Activated CD8-positive, alpha-beta memory T cell treated with anti-CD3 and anti-CD28 coated beads for 4 hours (primary cell): ENCODE measurements at places on chromosomes 7 and 10.

- no peak for DNase-seq
Observed at GRCh38 chr10:116882639-116883038, 33.3 kb downstream of the ENO4 start.

DNA sequence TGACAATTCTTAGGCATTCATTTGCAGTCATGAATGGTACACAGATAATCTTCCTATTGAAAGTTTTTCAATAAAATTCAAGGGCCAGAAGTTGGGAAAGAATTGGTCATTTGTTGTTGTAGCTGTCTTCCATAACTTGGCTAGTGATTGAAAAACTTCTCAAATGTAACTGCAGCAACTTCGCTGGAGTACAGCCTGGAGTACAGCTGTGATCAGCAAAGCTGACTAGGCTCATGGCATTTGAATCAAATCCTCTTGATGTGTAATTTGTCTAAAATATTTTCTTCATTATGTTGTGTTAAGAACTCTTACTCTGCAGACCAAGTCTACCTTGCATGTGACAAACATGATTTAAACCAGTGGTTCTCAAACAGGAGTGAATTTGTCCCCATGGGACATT, 226.5 kb upstream of the STEAP1 start:
- no peak for DNase-seq

DNA sequence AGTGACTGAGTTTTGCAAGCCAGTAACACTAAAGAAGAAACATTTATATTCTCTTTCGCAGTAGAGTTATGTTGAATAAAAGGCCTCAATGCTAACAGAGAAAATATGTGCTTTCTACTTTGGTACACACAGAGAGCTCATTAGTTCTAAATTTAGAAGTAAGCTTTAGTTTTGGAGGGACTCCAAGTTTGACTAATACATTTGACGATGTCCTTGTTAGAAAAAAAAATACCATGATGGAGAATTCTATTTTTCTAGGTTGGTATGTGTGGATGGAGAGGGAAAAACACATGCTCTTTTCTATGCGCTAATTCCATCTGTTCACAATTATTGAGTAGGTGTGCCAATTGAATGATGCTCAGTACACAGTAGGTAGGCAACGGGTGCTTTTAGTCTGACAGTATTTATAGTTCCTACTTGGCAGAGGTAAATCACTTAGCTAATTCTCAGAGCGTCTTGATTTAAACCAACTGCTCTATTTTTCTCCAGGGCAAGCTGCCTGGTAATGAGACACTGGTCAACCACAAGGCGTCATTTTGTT, 327.2 kb upstream of the AKR1E2 start:
- DNase-seq: no peak

- no peak for DNase-seq
Observed at GRCh38 chr10:29849126-29849833, 210.1 kb downstream of the JCAD start.

DNA sequence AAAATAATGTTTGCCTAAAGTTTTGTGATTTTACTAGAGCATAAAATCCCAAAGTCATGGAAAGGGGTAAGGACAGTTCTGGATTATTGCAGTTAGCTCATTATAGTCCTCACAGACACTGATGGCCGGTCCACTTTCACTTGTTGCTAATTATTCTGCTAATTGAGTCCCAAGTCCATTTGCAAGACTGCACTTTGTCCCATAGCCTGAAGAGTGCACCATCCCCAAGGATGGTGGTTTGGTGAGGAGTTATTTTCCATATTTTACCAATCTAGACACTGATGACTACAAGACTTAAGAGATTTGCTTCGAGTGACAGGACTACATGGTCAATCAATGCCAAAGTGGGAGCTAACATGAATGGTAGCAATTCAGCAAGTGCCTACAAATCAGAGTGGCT, 181.8 kb upstream of the CACNA2D1 start:
- DNase-seq: no peak

- no peak for DNase-seq
Observed at GRCh38 chr10:15189133-15189885, 20.8 kb upstream of the NMT2 start.

DNA sequence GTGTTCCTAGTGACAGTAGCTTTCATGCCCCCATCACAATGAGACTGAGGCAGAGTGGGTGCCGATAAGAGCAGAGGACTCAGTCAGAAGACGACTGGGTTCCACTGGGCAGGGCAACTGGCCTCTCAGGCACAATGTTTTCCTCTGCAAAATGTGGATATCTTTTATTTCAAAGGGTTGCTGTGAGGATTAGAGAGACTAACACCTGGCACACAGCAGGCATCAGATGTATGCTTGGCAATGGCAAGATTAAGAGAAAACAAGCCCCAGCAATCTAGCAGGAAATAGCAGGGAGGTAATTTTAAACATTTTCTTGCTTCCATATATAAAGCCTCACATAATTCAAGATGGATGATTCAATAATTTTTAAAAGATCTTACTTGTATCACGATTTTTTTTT, 28.0 kb downstream of the SGMS1 start:
- DNase-seq: no peak

- DNase-seq: peak; percentile 23
Observed at GRCh38 chr10:94545391-94546048, at the start of gene HELLS. Gene HELLS, plus strand, starts transcription at chr10:94545788. Its CDS starts 134 bp downstream, at chr10:94545922.

DNA sequence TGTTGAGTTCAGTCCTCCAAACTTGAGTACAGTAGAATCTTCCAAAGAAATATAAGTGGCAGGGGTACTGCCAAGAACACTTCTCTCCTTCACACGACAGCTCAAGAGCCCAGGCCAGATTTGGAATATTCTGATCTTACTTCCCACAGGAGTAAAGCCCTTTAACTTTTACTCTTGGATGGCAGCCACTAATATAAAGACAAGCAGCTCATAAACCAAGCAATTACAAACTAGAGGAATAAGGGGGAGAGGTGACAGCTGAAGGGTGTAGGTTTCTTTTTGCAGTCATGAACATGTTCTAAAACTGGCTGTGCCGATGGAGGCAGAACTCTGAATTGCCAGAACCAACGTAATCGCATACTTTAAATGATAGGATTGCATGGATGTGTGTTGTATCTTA, 74.8 kb downstream of the SVIL start:
- no peak for DNase-seq

- peak; percentile 90 for DNase-seq
Observed at GRCh38 chr7:923108-924041, 31.1 kb downstream of the ADAP1 start.

GRCh38 chr7:20913853-20914252, 127.2 kb upstream of the SP8 start:
- DNase-seq: no peak

DNA sequence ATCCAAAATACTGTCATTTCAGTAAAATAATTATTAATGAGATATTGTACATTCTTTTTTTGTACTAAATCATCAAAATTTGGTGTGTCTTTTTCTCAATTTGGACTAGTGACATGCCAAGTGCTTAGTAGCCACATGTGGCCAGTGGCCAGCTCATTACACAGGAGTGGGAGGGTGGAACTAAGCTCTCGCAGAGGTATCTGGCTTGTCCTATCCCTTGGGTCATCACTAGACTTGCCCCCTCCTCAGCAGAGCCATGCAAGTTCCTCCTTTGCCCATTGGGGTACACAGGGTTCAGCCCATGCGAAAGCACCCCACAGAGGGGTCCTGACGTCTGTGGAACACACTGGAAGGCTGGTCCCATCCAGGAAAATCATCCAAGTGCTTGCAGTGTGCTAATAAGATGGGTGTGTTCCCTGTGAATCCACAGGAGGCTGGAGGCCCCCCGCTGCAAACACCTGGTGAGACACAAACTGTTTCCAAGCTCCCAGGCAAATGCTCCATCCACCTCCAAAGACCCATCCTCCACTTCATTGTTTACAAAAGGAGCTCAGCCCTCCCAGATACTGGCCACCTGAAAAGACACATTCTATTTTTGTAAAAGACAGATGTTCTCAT, 1.3 kb downstream of the ARHGAP22 start:
- DNase-seq: no peak

DNA sequence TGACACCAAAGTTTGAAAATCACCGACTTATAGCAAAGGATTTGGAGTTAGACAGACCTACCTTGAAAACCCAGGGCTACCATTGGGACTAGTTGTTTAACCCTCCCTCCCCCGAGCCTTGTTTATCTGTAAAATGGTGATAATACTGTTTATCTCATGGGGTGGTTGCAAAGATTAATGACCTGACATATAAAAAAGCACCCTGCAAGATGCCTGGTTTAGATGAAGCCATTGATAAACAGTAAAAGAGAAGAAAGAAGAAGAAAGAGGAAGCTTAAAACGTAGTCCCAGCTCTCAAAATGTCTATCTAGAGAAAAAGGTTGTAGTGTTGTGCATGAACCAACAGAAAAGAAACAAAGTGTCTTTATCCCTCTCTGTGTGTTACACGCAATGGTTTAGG, 145.7 kb downstream of the FGFR2 start:
- no peak for DNase-seq

DNA sequence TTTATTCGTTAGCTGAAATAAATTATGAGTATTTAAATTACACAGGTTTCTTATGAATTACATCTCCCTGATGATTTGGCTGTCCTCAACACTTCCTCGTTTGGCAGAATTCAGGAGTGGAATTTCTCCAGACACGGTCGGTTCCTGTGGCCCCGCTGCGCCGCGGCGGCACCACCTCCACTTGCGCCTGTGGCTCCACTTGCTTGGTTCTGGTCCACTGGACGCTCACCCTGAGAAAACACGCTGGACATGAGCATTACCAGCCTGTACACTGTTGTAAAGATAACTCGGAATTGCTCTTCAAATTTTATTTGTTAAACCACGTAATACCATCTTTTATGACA, 85.3 kb downstream of the ZNF33B start:
- no peak for DNase-seq

DNA sequence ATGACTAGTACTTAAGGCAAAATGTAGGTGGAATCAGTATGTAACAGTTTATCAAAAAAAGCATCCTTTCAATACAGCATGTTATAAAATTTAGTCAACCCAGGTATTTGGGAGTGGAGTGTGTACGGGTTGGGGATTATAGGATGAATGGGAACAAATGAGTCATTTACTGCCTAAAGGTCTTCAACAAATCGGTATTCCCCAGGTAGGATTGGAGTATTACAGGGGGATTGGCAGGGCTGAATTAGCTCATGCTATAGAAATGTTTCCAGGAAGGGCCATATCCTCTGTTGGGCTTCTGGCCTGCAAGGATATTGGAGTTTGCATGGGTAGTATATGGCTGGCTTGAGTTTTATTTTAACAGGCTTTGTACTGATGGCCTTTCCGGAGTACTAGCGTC, 723.7 kb downstream of the SORCS1 start:
- DNase-seq: no peak

DNA sequence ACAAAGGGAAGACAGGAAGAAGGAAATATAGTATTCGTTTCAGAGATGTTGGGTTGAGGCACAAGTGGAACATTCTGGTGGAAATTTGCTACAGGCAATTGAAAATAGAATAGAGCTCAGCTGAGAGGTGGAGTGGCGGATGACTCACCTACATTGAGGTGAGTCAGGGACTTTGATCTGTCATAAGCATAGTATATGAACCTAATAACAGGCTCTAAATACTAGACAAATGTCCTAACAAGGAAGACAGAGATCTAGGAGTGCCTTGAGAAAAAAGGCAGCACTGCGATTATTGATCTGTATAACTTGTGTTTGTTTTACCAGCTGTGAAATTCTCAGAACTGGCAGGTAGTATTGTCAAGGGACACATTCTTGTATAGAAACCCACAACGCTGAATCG, 907 bp upstream of the IFRD1 start:
- peak; percentile 40 for DNase-seq

GRCh38 chr10:69742356-69742695, 59.4 kb upstream of the COL13A1 start:
- no peak for DNase-seq

GRCh38 chr7:10412422-10413019, 561.2 kb upstream of the PHF14 start:
- no peak for DNase-seq

DNA sequence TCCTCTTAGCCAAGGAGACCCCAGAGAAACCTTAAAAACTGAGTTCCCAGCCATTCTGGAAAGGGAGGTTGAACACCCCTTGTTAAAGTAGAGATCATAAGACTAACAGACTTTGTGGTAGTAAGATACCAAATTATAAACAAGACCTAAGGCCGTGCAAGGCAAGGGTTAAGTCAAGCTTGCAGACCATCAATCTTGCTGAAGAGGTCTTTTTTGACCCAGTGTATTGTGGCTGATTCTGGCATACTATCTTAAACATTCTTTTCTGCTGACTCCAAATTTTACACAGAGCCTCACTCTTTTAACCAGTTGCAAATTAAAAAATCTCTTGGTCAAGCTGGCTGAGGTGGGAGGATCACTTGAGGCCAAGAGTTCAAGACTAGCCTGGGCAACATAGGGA, 1.2 kb upstream of the TBRG4 start:
- DNase-seq: no peak

DNA sequence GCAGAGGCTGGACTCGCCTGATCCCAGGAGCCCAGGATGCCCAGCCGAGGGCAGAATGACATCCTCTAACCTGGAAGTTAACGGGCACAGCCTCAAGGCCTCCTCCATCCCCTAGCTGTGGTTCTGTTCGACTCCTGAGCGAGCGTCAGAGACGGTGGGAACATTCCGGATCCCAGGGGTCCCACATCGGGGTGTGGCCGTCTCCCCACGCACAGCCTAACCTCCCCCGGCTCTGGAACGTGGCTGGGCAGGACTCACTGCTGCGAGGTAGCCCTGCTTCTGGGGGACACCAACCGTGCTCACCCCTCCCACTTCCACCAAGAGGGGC, 8.4 kb downstream of the FOXL3 start:
- no peak for DNase-seq

DNA sequence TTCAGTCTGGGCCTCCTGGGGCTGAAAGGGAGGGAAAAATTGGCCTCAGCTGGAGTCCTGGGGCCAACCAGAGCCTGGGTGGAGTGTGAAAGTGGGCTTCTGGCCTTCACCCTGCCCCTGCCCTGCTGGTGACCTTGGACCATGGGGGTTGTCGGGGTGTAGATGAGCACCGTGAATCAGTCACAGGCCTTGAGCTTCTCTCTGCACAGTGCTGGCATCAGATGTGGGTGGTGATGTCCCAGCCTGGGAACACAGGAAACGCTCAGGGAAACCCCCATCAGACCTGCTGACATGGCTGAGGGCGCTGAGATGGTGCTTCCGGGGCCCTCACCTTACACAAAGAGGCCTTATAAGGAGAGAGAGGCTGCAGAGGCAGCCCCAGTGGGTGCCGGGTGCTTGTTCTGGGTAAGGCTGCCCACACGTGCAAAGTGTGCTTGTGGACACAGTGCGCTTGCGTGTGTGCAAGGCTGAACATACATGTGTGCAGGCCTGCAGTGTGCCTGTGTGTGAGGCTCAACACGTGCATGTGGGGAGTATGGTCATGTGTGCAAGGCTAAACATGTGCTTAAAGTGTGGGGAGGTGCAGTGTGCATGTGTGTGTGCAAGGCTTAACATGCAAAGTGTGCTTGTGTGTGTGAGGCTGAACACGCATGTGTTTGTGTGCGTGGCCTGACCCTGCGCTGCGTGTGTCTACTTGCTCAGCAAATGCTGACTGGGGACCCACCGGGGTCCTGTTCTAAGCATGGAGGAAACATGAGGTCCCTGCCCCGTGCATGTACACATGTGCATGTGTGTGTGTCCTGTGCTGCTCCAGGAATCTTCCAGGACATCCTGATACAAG, 6.5 kb downstream of the ARPC1B start:
- peak; percentile 80 for DNase-seq
